BJ (cell line): ENCODE measurements at places on chromosomes 2 and 18.
A peak's percentile ranks its signal among the peaks of the same experiment; 100 is the strongest.

- no peak for DNase-seq
These were observed 155.8 kb upstream of the ZEB2 start for GRCh38 chr2:144675731-144676130.

DNA sequence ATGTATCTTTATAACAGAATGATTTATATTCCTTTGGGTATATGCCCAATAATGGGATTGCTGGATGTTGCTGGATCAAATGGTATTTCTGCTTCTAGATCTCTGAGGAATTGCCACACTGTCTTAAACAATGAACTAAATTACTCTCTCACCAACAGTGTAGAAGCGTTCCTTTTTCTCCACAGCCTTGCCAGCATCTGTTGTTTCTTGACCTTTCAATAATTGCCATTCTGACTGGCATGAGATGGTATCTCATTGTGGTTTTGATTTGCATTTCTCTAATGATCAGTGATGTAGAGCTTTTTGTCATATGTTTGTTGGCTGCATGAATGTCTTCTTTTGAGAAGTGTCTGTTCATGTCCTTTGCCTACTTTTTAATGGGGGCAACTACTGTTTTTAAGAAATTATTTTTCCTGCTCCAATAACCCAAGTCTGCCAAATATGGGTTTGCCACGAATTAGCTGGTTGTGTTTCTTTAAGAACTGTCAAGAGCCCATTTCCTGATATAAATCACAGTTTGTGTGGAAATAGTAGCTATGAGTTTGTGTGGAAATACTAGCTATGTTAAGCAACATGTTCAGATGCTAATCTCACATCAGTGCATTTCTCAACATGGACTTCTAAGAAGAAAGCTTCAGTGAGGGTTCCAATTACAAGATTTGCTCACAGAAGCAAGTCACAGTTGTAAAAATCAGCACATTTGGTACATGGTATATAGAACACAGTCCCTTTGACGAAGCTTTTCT, 259.4 kb downstream of the ANAPC1 start:
- DNase-seq: peak; percentile 74

- DNase-seq: no peak
These were observed 280.9 kb upstream of the SIX2 start for GRCh38 chr2:45289997-45290709.

- DNase-seq: no peak
These were observed 72.9 kb upstream of the PARD3B start for GRCh38 chr2:204472375-204472774.

- DNase-seq: no peak
These were observed 422 bp upstream of the MRPL53 start for GRCh38 chr2:74472945-74473258.

DNA sequence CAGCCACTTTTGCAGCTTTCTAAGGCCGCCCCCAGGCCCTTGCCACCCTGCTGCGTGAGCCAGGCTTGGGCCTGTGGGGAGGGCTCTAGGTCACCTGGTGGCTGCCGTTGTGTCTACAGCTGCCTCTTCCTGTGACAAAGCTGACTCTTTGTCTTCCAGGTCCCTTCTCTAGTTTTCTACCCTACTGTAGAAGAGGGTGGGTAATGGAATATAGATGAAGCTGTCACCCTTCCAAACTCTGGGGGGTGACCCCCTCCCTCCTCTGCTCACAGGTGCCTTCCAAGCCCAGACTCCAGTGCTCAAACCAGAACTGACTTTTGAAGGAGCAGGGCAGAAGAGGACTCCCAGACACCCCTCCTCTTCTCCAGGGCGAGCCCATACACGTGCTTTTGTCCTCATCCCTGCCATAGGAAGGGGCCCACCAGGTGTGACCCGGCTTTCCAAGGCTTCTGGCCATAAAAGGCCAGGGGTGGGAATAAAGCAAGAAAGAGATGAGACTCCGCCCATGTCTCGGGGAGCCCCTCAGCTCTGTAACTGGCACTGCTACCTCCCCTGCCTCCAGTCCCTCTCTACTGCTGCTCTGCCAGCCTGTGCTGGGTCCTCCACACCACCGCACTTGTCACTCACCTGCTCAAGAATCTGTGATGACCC, 17.9 kb upstream of the SDC1 start:
- DNase-seq: no peak

DNA sequence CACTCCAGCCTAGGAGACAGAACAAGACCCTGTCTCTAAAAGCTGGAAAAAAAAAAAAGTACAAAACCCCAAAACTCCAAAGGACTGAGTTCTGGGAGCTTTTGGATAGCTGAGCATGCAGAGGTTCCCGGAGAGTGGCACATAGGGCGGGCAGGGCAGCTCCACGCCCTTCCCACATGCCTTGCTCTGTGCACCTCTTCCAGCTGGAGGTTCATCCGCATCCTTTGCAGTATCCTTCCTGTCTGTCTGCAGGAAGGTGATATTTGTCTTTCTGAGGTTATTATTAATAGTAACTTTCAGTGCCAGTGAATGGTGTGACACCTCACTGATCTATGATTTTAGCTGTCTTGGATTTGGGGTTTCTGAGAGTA, 70.2 kb downstream of the INPP4A start:
- DNase-seq: no peak

DNA sequence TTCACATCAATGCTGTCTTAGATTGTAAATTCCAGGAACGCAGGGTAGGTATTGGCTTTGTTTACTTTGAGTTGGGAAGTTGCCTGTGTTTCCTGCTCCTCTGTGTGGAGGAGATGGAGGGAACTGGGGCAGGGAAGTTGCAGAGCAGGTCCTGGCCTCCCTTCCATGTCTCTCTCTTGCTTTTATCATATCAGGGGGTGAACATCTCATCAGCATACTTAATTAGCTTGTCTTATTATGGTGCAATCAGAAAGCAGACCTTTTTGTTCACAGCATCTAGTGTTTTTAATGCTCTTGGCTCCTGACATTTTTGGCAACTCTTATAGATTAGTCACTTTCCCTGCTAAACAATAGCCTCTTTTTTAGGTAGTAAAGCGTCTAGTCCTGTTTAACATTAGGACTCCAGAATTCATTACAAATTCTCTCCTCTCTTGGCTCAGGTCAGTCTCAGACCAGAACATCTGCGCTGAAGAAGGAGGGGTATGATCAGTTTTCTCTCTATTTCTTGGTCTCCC, 11.5 kb upstream of the DIPK1C start:
- no peak for DNase-seq

DNA sequence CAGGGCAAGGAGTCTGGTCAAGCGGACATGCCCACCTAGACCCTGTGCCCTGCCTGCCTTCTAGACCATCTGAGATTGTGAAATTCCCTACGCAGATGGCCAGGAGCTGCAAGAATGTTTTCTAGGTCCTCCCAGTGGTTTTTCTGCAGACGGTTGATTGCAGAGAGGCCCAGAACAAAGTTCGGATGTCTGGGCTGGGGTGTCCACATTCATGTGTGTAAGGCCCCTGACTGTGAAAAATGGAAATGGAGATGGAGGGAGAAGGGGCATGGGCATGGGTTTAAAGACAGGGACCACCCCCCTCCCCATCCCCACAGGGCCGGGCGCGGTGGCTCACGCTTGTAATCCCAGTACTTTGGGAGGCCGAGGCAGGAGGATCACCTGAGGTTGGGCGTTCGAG, 11.8 kb downstream of the ARHGAP25 start:
- no peak for DNase-seq

DNA sequence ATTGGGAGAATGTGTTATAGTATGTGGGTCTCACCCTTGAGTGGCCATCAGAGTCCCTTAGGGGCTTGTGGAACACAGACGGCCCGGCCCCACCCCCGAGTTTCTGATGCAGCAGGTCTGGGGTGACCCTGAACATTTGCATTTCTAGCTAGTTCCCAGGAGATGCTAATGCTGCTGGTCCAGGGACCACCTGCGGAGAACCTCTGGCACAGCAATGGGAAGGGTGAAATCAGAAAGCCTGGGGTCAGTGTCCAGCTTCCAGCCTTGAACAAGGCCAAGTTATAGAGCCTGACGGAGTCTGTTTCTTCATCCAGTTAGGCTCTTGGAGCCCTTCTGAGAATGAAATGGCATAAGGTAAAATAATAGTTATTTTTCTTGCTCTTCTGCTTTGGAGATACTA, 126.5 kb downstream of the RGPD3 start:
- no peak for DNase-seq

GRCh38 chr2:120853306-120854013, 117.8 kb downstream of the GLI2 start:
- no peak for DNase-seq

DNA sequence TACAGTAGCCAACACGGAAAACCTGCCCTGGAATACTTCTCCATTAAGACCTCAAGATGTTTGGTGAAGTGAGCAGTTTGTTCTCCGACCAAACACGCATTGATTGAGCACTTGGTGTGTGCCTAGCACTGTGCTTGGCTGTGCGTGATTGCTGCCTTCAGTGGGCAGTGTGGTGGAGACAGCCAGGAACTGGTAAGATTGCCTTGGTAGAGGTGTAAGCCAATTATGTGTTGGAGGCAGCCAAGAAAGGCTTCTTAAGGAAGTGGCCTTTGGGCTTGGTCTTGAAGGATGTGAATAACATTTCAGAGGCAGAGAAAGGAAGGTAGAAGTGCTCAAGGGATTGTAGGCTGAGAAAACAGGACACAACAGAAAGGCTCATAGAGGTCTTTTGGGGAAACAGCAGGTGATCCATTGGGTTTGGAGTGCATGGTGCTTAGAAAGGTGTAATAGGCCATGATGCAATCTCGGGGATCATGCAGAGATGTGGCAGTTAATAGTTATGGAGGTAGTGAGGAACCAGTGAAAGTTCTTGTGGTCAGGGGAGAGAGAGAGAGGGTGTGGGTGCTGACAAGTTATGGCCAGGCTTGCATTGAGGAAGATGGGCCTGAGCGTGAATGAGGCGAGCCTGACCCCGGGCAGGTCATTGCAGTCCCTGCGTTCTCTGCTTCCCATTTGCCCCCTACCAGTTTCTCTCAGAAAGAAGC, 6.3 kb downstream of the B3GNT2 start:
- DNase-seq: no peak

- DNase-seq: no peak
These were observed 17.1 kb downstream of the SPIRE1 start for GRCh38 chr18:12640881-12641200.

DNA sequence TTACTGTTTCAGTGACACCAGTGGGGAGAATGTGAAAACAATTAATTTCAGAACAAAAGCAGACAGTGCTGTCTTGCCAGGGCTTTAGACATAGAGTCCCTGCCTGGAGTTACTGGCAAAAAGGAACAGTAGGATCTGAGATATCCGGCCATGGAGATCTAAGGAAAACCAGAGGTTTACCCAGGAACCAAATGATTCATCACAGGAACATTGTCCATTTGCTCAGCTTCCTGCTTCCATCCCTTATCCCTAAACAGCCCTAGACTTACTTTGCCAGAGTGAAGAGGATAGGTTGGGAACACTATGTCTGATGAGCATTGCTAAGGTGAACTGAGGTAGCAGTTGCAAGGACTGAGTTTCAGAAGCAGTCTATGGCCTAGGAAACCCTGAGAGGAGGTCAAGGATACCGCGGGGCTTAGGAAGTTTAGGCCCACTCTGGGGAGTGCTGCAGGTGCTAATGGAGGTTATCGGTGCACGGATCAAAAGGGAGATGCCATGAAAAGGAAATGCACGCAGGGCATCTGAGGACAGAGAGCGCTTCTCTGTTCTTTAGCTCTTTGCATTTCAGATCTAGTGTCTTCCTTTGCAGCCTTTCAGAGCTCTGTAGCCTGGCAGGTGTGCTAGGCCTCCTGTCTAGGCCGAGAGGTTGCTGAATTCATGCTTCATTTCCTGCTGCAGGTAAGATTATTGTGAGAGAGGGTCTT, 223.9 kb downstream of the CDCA7 start:
- DNase-seq: no peak

DNA sequence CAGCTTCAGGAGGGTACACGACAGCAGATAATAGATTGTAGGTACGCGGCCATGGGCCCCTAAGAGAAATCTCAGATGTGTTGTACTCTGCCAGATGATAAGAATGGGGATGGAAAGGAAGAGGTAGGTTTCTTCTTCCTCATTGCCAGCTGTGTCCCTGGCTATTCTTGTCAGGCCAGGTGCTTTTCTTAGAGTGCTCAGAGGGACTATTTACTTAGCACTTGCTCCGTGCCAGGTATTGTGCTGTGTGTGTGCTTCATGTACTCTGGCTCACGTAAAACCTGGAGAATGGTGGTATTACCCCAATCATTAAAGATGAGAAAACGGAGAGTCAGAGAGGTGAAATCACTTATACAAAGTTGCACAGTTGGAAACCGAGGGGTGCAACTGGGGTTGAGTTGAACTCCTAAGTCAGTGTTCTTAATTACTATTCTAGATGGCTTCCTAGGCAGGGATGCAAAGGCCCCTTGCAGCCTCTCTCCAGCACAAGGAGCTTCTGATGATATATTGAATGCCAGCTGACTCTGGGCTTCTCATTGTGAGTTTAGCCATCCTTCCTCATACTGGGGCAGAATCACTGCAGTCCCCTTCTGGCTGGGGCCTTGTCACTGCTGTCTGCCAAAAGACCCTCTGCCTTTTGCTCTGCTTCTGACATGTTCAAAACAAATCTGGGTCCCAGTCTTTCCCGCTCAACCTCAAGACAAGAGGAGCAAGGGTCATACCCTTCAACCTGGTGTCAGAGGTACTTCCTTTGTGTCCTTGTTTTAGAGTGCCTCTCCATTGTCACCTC, 60.7 kb downstream of the LYPD1 start:
- no peak for DNase-seq

DNA sequence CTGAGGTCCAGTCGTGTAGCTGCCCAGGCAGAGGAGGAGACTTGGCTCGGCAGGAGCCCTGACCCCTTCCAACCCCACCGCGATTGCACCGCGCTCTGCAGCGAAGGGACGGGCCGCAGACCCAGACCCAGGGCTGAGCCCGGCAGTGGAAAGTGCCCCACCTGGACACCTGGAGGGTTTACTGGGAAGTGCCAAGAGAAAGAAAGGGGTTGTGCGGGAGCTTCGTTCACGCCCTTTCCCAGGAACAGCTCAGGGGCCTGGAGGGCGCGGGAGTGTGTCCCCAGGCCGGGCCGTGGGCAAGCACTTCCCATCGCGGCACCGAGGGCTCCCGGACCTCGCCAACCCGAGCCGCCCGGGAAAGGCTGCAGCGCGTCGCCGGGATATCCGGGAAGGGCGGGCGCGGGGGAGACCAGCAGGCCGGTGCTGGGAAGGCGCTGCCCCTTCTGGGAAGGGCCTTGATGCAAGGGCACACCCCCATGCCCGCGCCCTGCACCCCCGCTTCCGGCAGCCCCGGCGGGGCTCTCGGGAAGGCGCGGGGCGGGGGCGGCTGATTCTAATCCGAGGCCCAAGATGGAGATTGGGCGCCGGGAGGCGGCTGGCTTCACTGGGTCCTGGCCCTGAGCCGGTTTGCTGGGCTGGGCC, 36.1 kb upstream of the MRPL33 start:
- no peak for DNase-seq

GRCh38 chr2:102514061-102514785, 41.2 kb downstream of the SLC9A4 start:
- DNase-seq: peak; percentile 31

DNA sequence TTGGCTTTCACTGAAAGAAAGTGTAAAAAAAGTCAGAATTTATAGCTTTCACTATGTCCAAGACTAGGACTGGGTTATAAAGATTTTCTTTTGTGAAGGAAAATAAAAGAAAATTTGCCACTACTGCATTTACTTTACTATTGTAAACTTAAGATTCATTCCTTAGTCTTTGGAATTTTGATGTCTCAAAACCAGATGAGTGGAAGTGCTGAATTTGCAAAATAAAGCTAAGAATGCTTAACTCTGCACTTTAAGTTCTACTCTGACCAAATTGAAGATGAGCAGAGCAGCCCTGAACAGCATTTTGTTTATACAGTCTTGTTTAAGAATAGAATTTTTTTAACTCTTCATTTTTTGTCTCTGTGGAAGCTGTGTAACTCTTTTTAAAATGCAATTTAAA, 102.4 kb downstream of the ICA1L start:
- DNase-seq: no peak

GRCh38 chr18:76621226-76621625, 126.2 kb upstream of the ZNF516 start:
- DNase-seq: no peak

GRCh38 chr2:110657724-110658305, 20.0 kb downstream of the BUB1 start:
- DNase-seq: no peak
